AML-193 (cell line): ENCODE measurements at places on chromosomes 2 and 18.

- DNase-seq, result no peak
Measured at GRCh38 chr2:234134496-234134895, 84.0 kb downstream of the SPP2 start.

GRCh38 chr2:101467306-101467705 is 7.6 kb downstream of the RFX8 start:
- DNase-seq, result no peak

DNA sequence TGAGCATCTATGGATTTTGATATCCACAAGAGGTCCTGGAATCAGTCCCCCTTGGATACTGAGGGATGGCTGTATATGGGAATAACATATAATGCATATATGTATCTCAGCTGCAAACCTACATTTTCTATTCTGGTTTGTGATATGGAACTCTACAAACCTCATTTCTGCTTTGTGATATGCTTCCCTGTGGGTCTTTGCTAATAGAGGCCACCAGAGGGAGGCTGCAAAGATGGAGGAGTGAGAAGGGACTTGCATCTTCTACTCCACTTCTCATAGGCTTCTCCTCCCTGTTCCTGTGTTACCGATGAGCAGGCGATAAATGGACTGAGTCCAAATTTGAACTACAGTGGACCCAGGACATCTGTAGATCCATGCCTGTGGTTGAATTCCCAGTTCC is 37.8 kb downstream of the ARID5A start:
- DNase-seq, result no peak

DNA sequence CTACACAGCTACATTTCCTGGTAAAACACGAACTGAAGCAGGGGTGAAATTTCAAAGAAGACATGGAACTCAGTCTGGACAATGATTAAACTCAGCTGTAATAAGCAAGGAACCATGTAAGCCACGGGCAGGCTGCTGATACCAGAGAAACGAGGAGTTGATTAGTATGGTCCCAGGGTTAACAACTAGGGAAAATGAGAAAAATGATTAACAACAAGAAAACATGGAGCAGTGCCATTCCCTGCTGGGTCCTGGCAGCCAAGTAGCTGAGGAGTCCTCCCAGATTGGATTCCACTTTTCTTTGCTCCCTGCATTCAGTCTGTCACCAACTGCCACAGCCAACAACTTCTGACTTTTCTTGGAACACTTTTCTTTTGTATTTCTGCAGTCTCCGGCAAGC is 517.0 kb upstream of the KLHL29 start:
- DNase-seq, result no peak

DNA sequence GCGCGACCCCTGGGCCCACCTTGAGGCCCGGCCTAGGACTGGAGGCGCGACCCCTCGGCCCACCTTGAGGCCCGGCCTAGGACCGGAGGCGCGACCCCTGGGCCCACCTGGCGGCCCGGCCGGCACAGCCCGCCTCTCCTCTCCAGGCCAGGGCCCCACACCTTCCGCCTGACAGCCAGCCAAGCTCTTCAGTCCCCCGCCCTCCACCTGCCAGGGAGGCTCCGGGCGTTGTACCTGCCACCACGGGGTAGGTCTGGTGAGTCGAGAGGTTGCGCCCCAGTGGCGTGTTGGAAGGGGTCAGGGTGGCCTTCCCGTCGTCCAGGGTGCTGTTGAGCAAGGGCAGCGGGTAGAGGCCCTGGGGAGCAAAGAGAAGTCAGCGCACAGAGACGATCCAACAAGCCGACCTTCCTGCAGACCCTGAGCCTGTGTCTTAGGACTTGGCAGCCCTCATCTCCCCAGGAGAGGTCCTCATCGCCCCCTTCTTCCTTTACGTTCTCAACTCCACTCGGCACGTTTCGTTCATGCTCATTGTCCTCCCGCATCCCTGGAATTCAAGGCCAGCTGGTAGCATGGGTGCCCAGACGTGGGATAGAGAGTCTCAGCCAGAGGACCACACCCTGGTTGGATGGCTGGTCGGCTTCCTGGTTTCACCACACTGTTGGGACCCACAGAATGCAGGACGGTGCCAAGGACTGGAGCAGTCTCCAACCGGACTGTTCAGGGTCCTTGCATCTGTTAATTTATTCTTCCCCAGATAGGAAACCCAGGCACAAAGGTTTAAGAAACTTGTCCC is 42.2 kb downstream of the PAX8 start:
- DNase-seq, result no peak

DNA sequence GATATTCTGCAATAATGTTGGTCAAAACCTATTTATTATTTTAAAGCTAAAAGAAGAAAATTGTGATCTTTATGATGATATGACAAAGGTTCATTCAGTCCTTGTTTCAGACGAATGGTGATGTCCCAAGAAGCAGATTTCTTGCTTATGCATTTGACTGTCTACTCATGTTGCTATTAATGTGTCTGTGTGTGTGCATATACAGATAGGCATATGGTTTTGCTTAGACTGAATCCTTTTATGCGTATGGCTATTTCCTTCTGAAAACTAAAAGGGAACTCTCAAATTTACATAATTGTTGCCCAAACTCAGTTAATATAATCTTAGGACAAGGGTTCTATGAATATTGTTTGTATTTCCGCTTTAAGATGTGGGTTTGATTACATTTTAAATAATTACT is 632.3 kb upstream of the SETBP1 start:
- DNase-seq, result no peak

DNA sequence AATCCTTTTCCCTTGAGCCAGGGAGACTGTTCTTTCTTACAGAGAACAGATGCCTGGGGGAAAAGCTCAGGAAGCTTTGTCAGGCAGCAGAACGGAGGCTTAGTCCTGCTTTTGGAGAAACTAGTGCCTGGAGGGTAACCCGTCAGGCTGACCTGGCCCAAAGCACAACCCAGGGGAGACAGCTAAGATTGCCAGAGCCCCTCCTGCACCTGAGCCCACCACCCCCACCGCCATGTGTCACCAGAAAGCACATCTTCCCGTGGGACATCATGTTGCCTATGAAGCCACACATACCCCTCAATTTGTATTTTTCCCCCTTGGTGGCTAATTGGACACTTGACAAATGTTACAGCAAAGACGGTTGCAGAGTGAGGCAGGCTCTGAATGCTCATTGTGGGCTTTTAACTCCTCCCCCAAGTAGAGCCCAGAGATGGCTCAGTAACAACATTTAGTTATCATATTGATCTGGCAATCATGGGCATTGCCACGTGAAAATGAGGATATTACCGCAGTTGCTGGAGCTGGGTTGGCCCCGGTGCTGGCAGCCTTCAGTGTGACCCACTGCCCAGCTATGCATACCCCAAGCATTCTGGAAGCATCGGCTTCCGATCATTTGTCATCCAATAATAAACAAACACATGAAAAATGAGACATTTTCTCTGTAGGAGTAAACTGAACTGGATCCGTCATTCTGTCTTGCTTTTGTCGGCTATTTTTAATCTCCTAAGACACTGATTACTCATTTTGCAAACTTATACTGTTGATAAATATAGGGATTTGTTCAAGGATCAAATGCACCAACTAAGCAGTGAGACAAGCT is 229.5 kb downstream of the ATAD2B start:
- no peak for DNase-seq

DNA sequence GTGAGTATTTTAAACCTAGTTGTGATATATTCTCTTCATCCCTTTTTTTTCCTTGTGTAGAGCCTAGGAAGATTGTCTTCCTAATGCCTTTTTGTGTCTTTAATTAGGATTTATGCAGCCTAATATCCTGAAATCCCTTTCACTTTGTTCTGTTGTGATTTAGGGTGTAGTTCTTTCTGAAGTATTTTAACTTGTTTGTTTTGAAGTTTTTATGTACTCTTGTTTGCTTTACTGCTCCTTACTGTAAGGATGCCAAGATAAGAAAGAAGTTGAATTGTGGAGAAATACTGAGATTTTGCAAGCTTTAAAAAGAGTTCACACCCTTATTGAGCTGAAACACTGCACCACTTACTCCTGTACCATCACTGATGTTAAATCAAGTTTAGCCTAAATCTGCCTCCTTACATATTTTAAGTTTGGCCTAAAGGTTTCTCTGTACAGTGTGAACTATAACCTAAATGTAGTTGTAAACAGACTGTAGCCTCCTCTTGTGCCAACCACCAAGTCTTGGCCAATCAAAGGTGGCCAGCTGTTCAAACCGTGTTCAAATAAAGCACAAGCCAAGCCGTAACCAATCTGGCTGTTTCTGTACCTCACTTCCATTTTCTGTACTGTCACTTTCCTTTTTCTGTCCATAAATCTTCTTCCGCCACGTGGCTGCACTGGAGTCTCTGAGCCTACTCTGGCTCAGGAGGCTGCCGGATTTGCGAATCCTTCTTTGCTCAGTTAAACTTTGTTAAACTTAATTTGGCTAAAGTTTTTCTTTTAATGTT is 17.7 kb upstream of the ACOXL start:
- DNase-seq, result no peak
